ENCODE measurements at places on chromosomes 13 and 19.

- no peak for DNase-seq
- H3K4me1 ChIP-seq, result no peaks in the 10 kb centered on the region
- H3K36me3 ChIP-seq, result no peaks in the 10 kb centered on the region
- no peaks in the 10 kb centered on the region for H3K27me3 ChIP-seq
- H3K4me3 ChIP-seq, result no peak overlapping the region
- no peak overlapping the region for H3K27ac ChIP-seq
These were observed 82.6 kb downstream of the ZNF723 start for GRCh38 chr19:22914646-22915045.

GRCh38 chr13:103663996-103664395, 597.8 kb upstream of the SLC10A2 start:
- DNase-seq, result no peak
- no peaks in the 10 kb centered on the region for H3K4me1 ChIP-seq
- no peak overlapping the region for H3K27ac ChIP-seq
- no peak overlapping the region for H3K4me3 ChIP-seq
- no peaks in the 10 kb centered on the region for H3K36me3 ChIP-seq
- no peaks in the 10 kb centered on the region for H3K27me3 ChIP-seq

DNA sequence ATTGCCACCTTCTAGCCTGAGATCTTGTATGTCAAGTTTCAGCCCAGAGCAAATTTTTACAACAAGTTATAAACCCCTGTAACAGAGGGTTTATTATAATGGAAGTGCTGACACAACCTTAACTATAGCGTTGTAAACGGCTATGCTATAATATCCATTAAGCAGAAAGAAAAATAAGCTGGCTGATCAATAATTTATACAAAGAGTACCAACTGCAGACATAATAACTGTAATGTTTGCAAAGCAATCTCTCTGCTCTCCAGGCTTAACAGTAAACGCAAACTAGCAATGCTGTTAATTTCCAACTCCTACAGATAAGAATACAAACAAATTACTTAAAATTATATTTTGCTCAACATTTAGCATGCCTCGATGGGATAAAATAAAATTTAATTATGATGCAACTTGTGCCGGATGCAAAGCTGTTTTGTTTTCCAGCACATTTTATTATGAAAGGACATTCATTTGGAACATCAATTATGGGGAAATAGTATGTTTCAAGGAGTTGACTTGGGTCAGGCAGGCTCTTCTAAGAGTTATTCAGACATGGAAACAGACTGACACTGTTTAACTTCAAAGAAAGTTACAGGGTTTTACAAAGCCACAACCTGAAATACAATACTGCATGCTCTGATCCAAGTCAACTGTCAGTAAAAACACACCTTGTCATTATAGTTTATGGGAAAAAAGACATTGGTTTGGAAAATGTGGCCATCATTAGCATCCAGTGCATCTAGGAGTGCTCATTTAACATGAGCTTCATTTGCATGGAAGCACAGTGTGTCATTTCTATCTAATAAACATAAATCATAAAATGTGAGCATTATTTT, 6.6 kb upstream of the DACH1 start:
- H3K27me3 ChIP-seq, result no peaks in the 10 kb centered on the region
- no peaks in the 10 kb centered on the region for H3K4me1 ChIP-seq
- no peak overlapping the region for H3K4me3 ChIP-seq
- no peak for DNase-seq
- no peak overlapping the region for H3K27ac ChIP-seq

- H3K4me1 ChIP-seq, result no peaks in the 10 kb centered on the region
- no peak overlapping the region for H3K27ac ChIP-seq
- DNase-seq, result no peak
- H3K4me3 ChIP-seq, result no peak overlapping the region
- no peaks in the 10 kb centered on the region for H3K27me3 ChIP-seq
- H3K36me3 ChIP-seq, result no peaks in the 10 kb centered on the region
These were observed 20.4 kb upstream of the IFT88 start for GRCh38 chr13:20546556-20546955.

- H3K4me3 ChIP-seq, result no peak overlapping the region
- H3K4me1 ChIP-seq, result no peaks in the 10 kb centered on the region
- no peaks in the 10 kb centered on the region for H3K27me3 ChIP-seq
- no peak overlapping the region for H3K27ac ChIP-seq
- no peak for DNase-seq
These were observed 285.8 kb downstream of the DIAPH3 start for GRCh38 chr13:59877933-59878332.

DNA sequence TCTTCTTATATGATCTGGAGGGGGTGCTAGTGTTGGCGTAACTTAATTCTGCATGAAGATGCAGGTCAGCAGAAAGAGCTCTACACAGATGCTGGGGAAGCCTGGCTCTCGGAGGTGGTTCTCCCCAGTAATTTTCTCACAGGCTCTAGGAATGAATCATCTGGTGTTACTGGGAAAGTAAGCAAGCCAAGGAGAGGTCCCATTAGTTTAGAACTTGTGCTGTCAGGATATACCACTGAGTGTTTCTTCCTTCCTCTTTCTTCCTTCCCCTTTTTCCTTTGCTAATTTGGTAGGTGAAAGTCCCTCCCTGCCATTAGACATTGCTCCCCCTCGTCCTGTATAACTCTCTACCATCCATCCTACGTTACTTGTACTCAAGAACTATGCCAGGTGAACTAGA, 68.3 kb downstream of the ATP8A2 start:
- no peaks in the 10 kb centered on the region for H3K4me1 ChIP-seq
- H3K36me3 ChIP-seq, result no peaks in the 10 kb centered on the region
- H3K27ac ChIP-seq, result no peak overlapping the region
- no peak overlapping the region for H3K4me3 ChIP-seq
- peaks cover 31% of the 10 kb centered on the region for H3K27me3 ChIP-seq
- no peak for DNase-seq

Data from heart right ventricle (tissue), 16 donors.